ENCODE measurements at places on chromosomes 1 and 21.
A peak's percentile ranks its signal among the peaks of the same experiment; 100 is the strongest.

DNA sequence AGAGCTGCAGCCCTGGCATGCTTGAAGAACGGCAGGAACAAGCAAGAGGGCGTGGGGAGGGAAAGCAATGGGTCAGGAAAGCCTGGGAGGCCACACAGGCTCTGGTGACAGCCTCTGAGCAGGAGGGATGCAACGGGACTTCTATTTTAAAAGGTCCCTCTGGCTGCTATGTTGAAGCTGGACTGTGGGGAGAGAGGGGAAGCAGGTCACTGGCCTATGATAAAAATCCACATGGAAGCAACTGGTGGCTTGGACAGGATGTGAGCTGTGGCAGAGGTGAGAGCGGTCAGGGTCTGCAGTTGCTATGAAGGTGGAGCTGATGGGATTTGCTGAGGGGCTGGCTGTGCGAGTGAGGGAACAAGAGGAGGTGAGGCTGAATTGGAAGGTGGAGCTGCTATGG lies 11.2 kb downstream of the PADI1 start:
- DNase-seq: no peak

- DNase-seq: no peak
Measured at GRCh38 chr1:53346814-53347176, 18.9 kb upstream of the LRP8 start.

DNA sequence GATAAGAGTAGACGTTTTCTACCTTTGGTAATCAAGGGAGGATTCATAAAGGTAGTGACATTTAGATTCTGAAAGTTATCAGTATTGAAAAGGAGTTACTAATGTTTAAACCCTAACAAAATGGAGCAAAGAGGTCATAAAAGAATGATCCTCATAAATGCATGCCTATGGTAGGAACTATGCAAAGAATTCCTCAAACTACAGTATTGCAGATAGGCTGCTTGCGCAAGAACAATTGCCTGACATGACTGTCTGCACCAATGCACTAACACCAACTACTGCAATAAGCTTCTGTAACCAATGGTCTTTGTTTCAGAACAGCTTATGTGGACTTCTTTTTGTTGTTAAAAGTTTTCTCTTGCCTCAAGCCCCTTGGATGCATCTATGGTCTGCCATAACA lies 597.3 kb upstream of the ADGRL4 start:
- DNase-seq: no peak

- no peak for DNase-seq
Measured at GRCh38 chr21:44891631-44892031, 18.1 kb upstream of the PTTG1IP start.

DNA sequence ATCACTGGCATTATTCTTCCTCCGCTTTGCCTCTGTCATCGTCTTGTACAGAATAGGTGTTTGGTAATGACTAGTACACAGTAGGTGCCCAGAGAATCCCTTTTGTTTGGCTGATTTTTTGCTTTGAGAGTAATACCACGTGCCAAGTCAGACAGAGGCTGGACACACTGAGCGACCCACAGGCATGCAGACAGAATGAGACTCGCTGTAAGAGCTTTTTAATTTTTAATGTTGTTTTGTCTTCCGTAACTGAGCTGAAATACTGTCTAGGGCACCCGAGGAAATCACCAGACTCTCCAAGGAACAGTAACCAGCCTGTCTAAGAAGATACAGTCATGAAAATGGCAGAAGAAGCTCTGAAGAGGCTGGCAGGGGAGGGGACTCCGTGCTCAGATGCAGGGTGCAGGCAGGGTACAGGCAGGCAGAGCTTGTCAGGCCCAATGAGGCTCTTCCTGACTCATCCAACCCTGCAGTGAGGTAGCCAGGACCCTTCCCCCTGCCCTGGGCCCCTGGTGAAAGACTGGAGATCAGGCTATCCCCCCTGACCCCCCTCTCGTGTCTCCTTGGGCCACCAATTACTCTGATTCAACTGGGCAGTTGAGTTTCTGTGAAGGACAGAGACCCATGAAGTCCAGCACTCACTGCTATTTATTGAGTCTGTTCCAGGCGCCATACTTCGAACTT lies 60.1 kb upstream of the ECE1 start:
- DNase-seq: no peak

- peak; percentile 76 for DNase-seq
Measured at GRCh38 chr1:201019321-201019977, 4.1 kb downstream of the KIF21B start.

DNA sequence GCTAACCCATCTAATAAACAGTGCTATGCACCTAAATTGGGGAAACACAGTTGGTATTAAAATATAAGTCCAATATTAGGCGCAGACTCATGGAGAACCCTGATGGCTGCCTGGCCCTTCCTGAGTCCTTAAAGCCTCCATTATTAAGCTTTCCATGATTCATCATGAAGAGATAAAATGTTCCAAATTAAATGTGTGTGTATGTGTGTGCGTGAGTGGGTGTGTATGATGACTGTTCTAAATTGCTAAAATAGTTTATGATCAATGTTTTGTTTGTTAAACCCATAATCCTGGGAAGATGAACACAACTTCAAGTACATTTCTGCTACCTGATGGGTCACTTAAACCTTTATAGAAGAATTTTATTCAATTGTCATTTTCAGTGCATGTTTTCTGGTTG lies 6.3 kb upstream of the RBBP5 start:
- no peak for DNase-seq

- no peak for DNase-seq
Measured at GRCh38 chr1:168725831-168726230, 3.2 kb downstream of the DPT start.

DNA sequence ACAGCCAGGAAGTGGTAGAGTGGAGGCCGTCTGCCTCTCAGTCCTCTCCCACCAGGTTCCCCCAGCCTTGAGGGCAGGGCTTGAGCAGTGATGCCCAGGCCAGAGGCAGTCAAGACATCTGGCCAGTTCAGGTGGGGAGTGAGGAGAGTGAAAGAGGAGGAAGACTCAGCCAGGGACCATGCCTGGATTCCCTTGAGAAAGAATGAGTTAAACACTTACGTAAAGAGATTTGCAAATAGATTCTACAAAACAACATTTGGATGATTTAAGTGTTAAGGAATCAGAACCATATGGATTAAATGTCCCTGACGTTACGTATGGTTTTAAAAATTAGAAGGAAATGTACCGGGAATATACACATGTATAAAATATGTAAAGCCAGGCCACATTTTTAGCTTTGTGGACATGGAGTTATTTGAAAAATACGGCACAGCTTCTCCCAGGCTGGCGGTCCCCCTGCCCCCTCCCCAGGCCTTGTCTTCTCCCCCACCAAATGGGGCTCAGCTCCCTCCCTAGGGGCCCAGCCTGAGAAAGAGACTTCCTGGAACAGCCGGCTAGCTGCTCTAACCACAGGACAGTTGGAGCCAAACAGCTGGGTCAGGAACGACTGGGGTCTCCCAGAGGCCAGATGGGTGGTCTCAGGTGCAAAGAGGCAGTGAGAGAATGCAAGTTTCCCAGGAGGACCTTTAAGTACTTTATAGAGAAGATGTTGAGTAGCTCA lies 188.3 kb upstream of the EDN2 start:
- DNase-seq: no peak

- DNase-seq: no peak
Measured at GRCh38 chr21:42080788-42081083, 9.6 kb downstream of the UMODL1 start.

- no peak for DNase-seq
Measured at GRCh38 chr1:121586369-121587229, 401.8 kb downstream of the SRGAP2C start.

DNA sequence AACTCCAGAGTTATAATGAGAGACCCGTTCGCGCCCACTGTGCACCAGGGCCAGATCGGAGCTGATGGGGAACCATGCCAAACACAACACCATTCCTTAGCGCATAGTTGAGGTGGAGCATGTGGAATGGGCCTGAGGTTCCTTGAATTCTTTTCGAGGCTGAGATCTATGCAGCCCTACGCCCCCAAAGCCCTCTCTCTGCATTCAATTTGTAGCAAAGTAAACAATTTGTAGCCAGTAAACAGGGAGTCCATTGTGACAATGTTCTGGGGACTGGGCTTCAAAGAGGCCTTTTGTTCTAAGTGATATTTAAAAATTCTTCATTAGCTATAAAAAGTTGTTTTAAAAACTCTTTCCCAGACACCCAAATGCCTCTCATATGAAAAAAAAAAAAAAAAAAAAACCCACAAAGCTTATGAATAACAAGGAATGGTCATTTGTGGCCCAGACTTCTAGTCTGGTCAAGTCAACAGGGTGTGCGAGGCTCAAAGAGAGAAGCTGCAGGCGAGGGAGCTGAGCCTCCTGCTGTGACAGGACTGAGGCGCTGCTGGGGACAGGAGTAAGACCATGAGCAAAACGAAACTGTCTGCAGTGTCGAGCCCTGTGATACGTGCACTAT lies 30.6 kb upstream of the KCNE2 start:
- no peak for DNase-seq

GRCh38 chr1:216461466-216461865 lies 38.2 kb upstream of the USH2A start:
- DNase-seq: no peak

DNA sequence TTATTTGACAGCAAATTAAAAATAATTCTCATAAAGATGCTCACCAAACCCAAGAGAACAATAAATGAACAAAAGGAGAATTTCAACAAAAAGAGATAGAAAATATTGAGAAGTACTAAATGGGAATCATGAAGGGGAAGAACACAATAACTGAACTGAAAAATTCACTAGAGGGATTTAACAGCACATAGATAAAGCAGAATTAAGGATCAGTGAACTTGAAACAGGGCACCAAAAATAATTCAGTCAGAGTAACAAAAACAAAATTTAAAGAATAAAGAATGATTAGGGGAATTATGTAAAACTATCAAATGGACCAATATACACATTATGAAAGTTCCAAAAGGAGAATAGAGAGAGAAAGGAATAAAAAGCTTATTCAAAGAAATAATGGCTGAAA lies 7.8 kb downstream of the ADAM30 start:
- DNase-seq: no peak

DNA sequence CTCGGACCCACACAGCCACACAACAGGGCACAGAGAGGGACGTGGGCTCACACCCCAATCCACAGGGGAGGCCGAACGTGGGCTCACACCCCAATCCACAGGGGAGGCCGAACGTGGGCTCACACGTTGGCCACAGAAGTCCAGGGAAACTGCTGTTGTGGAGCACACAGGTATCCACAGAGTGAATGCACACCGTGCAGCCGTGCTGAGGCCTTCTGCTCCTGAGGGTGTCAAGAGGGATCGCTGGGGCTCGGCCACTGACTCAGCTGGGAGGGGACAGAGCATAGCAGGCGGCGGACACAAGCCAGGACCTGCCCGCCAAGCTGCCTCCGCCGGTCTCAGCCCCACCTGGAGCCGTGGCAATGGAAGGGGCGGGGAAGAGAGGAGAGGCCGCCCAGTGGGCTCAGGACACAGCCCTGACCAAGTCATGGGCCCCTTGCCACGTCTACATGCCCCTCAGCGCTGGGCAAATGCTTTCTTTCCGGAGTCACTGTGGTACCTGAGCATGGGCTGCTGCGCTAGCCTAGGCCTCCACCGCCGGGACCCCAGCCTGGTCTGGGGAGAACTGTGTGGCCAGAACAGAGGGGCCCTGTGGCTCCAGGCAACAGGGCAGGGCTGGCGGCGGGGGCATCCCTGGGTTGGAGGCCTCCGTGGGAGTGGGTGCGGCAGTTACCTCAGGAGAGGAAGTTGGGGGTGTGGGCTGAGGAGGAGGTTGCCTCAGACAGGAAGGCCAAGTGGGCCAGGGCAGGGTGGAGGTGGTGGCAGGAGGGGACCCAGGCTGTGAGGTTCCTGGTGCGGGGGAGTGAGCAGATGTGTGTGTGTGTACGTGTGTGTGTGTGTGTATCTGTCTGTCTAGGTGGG lies 1.2 kb downstream of the SYTL1 start:
- peak; percentile 54 for DNase-seq

DNA sequence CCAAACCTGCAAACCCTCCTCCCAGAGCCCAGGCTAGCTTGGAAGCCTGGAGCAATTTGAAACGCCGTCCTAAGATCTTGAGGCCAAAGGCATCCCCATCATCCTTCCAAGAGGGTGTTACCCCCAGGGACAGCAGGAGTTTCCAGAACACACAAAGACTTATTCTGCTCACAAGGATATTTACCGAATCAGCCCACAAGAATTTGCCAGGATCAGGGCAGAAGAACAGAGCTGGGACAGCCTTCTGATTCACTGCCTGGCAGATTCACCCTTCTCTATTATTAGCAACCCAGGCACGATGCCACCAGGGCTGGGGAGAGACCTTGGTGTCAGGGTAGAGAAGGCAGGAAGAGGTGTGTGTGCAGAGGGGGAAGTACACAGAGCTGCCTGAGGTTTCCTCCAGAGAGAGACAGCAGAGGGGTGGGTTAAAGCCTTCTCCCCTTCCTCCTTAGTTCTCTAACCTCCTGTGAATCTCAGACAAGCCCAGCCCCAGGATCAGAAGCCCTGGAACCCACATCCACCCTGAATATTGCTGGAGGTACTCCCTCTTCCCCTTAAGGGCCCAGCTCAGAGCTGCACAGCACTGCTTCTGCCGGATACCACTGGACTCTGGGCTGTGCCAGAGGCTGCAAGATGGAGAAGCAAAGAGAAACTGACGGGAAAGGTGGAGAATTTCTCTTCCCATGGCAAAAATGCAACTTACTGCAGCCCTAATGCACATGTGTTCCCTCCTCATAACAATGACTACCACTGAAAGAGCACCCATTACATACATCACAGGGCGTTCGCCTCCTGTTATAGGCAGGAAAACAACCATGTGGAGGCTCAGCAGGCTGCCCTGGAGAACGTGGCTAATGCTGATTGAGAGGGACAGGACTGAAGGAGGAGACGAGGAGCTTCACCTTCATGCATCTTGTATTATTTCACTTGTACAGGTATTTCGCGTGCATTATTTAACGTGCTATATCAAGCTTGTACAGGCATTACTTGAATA lies 61.8 kb downstream of the ITPKB start:
- peak; percentile 49 for DNase-seq

DNA sequence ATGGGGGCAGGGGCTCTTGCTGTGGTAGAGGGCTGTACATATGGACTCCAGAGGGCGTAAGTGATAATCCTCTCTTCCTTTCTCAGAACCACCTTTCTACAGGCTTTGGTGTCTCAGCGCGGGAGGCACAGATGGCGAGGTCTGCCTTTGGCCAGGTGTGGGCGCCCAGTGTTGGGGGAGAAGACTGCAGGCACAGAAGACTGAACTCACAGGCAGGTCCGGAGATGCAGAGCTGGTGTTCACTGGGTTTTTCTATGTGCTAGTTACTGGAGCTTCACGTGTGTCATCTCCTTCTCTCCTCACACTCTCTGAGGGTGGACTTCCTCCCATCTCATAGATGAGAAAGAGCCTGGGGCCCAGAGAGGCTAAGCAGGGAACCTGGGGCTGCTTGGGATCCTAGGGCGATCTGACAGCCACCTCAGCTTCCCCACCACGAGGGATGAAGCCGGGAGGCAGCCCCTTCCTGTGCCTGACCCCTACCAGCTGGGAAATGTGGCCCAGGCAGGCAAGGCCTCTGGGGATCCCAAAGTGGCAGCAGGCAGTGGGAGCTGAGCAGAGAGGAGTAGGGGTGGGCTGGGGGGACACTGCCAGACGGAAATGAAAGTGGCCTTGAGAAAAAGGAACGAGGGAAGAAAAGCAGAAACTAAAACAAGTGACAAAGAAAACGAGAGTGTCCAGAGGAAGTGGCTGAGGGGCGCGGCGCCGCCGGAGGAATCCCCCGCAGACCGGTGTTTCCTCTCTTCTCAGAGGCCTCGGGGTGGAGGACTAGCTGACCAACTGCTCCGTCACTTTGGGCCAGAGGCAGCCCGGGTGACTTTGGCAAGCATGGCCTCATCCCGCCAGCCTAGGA lies 191.6 kb downstream of the HIVEP3 start:
- no peak for DNase-seq

GRCh38 chr1:76501136-76501535 lies 366.1 kb upstream of the ST6GALNAC5 start:
- no peak for DNase-seq

All from stimulated activated CD8-positive, alpha-beta memory T cell treated with anti-CD3 and anti-CD28 coated beads, Interleukin-4, amount 100 ng/mL, for 1 hour (primary cell).